Effector CD4-positive, alpha-beta T cell (primary cell): ENCODE measurements at places on chromosomes 1 and 21.

DNA sequence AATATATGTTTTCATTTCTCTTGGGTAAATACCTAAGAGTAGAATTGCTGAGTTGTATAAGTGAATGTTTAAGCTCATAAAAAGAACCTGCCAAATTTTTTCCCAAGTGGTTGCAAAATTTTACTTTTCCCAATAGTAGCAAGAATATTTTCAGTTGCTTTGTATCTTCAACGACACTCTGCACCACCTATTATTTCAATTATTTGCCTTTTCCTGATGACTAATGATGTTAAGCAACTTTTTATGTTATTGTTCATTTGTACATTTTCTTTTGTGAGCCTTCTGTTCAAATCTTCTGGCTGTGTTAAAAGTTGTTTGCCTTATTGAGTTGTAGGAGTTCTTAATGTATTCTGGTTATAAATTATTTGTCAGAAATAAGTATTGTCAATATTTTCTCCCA is 299.1 kb upstream of the NRIP1 start:
- no peak for DNase-seq

GRCh38 chr1:55718758-55719671 is 503.9 kb upstream of the USP24 start:
- no peak for DNase-seq

- DNase-seq: no peak
Observed at GRCh38 chr1:160307118-160307791, 22.3 kb upstream of the PEX19 start.

GRCh38 chr1:116997066-116997465 is 4.5 kb upstream of the CD101 start:
- DNase-seq: no peak

GRCh38 chr1:192914092-192914491 is 105.3 kb downstream of the RGS2 start:
- no peak for DNase-seq

DNA sequence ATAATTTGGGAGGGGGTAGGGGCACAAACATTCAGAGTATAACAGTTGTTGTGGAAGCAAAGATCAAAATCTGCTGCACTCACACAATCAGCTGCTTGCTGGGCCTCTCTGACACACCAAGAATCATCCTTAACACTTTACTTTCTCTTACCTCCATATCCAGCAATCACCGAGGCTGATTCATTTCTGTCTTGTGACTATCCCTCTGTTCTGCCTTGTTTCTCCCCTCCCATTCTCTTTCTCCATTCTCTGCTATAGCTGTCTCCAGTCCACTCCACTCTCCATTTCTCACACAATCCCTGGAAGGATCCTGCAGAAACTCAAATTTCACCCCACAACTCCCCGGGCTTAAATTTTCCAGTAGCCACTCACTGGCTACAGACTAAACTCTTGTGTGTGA is 91.8 kb upstream of the NGF start:
- no peak for DNase-seq

GRCh38 chr1:229370601-229371021 is 27.8 kb upstream of the CCSAP start:
- no peak for DNase-seq

DNA sequence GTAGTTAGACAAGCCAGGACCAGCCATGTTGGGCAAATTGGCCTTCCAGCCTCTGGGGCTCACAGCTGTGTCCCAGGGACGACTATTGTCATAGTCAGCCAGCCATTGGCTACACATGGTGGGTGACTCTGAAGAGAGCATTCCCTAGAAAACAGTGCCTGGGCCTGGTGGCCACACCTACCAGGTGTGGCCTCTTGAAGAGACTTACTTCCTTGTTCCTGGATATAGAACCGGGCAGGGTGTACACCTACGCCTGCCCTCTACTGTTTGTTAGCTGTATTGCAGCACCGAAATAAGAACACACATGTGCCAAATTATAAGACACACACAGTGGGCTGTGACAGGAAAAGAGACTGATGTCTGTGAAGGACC is 134.6 kb upstream of the ARHGEF16 start:
- DNase-seq: no peak

DNA sequence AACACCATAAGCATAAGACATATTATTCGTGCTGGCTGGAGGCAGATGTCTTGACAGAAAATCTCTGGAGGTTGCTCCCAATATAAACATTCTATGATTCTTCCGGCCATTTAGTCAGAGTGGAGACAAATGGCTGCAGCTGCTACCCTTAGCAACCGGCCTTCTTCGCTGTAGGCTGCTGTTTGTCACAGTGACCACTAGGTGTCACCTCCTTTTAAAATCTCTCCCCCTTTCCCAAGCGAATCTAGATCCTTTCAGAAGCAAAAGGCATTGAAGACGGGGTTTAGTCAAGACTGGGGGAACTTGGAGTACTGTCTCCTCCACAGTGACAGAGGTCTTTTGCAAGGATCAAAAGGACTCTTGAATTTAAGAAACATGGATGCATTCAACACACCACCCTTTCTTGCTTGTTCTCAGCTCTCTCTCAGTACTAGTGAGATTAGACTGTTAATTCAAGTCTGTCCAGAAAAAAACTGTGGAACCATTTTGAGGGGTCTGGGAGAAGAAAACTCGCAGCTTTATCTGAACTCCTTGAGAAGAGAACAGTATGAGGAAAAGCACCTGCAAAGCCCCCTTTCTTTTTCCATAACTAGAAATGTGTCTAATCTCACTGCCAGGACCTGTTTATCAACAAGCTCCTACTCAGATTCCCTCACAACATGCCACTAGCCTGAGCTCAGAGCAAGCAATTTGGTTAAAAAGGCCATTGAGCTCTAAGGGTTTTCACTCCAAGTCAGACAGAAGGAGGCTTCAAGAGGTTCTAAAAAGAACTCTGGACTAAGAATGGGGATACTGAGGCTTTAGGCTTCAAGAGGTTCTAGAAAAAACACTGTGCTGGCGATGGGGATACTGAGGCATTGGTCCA is 408.3 kb upstream of the PLXNA2 start:
- DNase-seq: no peak

- DNase-seq: peak; percentile 38
Observed at GRCh38 chr1:53860967-53861411, 22.9 kb upstream of the NDC1 start.

GRCh38 chr21:32567626-32568025 is 17.7 kb downstream of the TCP10L start:
- no peak for DNase-seq

DNA sequence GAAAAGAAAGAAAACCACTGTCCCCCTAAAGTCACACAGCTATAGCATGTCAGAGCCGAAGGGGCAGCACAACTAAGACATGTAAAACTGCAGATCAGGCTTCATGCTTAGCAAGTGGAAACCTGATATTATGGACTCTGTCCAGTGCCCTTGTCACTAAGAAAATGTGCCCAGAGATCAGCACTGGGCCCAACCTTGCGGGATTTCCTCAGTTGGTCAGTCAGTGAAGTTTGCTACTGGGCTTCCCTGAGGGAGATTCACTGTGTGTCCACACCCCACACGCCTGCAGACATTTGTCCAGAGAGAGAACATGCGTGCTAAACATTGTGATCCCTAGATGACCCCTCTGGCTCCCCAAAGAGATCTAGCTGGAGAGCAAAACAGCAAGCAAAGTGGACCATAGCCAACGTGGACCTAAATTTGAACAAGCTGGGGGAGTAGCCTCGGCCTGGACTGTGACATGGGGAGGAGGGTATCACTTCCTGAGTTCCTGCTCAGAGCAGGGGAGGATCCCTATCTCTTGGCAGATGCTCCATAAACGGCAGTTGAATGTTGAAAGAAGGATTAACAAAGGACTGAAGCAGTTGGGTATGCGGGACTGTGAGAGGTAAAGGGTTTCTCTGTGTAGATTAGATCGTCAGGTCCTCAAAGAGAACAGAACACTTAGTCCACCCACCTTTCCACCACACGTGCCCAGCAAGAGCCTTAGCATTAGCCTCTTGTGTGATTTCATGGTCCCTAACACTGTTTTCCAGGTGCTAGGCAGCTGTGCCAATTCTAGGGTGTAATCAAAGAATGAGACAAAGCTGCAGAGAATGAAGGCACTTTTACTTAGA is 53.6 kb downstream of the GLUL start:
- no peak for DNase-seq

GRCh38 chr1:57485643-57486042 is 61.8 kb upstream of the DAB1 start:
- DNase-seq: no peak

DNA sequence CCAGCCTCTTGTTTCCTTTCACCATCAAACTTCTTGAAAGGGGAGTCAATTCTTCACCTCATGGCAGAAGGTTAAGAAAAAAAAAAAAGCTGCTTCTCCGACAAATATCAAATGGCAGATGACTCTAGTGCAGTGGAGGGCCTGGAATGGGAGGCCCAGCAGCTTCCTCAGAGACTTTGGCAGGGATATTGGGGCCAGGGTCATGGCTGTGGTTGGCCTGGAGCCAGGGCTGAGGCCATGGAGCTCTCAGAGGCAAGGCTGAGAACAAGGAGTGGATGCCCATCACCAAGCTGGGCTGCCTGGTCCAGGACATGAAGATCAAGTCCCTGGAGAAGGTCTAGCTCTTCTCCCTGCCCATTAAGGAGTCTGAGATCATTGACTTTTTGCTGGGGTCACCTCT is 18.7 kb downstream of the MTF1 start:
- DNase-seq: no peak

DNA sequence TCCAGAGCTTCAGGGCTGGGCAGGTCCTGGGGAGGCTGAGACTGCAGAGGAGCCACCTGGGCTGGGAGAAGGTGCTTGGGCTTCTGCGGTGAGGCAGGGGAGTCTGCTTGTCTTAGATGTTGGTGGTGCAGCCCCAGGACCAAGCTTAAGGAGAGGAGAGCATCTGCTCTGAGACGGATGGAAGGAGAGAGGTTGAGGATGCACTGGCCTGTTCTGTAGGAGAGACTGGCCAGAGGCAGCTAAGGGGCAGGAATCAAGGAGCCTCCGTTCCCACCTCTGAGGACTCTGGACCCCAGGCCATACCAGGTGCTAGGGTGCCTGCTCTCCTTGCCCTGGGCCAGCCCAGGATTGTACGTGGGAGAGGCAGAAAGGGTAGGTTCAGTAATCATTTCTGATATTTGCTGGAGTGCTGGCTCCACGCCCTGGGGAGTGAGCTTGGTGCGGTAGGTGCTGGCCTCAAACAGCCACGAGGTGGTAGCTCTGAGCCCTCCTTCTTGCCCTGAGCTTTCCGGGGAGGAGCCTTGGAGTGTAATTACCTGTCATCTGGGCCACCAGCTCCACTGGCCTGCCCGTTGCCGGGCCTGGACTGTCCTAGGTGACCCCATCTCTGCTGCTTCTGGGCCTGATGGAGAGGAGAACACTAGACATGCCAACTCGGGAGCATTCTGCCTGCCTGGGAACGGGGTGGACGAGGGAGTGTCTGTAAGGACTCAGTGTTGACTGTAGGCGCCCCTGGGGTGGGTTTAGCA is 9.3 kb downstream of the MYBPH start:
- no peak for DNase-seq

DNA sequence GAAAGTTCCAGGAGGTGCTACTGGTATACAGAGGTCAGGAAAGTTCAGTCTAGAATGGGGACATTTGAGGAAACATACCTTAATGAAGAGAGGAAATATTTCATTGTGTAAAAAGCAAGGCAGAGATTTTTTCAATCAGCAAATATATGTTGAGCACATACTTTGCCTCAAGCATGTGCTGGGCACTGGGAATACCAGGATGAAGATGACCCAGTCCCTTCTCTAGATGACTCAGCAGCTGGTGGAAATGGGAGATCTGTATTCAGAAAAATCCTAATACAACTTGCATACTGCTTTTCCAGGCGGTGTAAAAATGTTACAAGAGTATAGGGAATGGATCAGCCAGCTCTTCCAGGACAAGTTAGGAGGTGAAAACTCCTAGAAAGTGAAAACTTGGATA is 229.3 kb downstream of the FGGY start:
- DNase-seq: no peak

GRCh38 chr1:205858141-205858961 is 8.4 kb upstream of the PM20D1 start:
- no peak for DNase-seq

- no peak for DNase-seq
Observed at GRCh38 chr21:44269090-44269489, 7.4 kb upstream of the DNMT3L start.

DNA sequence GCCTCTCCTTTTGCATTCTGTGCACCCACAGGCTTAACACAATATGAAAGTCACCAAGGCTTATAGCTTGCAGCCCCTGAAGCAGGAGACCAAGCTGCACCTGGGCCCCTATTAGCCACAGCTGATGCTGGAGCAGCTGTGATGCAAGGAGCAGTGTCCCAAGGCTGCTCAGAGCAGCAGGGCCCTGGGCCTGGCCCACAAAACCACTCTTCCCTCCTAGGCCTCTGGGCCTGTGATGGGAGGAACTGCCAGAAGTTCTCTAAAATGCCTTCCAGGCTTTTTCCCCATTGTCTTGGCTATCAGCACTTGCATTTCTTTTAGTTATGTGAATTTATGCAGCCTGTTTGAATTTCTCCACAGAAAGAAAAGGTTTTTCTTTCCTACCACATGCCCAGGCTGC is 89.5 kb upstream of the KCTD3 start:
- no peak for DNase-seq

DNA sequence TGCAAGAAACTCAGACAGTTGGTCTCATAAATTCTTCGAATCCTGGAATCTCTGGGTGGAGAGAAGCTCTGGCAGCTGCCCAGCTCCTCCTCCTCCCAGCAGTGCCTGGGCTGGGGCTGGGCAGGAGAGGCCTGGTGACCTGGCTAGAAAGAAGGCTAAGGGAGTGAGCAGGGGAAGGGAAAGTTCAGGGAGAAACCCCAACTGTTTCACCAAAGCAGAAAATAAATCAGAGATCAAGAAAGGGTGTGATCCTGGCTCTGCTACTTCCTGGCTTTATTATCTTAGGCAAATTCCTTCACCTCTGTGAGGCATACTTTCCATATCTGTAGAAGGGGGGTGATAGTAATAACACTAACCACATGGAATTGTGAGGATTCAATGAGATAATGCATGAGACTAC is 8.8 kb upstream of the COL16A1 start:
- DNase-seq: no peak

DNA sequence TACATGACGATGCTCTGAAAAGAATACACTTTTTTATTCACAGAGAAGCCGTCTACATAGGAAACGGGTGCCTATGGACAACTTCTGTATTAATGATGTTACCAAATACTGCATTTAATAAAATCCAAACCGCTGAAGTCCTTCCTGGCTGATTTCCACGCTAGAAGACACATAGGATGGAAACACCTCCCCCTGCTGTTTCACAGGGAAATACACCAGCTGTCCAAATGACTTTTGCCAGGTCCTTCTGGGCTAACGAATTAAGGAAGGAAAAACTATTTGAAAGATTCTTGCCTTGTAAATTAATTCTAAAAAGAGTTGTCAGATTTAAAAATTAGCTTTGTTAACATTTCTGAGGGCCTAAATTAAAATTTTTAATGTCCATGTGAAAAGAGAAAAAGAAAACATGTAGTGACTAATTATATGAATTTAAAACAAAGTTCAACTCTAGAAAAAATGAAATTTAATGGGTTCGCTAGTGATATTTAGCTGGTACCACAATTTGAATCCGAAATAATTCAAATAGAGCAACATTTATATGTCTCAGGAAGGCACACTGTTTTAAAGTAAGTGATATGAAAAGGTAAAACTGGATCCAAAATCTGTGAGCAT is 146.0 kb downstream of the RERE start:
- peak; percentile 7 for DNase-seq
